H4 (cell line): ENCODE measurements at places on chromosomes 1 and 21.

DNA sequence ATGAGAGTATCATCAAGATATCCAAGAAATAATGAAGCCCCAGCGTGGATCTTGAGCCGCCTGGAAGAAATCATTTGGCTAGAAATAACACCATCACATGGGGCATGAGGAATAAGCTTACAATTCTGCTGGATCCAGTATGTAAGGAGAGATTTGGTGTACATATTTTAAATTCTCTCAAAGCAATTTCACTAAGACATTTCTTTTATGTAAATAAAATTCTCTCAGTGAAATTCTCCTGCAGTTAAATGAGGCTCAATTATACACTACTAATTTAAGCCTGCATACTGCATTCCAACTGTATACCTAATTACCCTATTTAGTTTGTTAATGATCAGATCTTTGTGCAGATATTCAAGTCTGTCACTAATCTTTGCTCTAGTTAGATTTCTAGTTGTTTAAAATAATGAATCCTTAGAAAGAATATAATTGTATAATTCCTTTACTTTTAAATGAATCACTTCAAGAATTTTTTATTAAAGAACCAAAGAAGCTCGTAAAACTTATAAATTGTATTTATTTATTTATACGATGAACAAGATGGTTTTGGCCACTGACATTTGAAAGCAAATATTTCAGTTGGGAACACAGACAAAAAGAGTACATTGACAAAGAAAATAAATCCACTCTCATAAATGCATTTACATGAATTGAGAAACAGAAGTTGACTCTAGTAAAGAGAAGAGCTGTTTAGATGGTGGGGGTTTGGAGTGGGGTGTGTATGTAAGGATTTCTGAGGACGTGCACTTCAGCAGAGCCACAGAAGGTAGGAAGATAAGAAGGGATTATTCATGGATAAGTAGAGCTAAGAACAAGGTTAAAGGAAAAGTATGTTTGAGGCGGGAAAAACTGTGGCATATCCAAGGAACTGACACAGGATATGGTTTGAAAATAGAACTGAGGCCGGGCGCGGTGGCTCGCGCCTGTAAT is 466.8 kb downstream of the DSCAM start:
- no peak for DNase-seq

DNA sequence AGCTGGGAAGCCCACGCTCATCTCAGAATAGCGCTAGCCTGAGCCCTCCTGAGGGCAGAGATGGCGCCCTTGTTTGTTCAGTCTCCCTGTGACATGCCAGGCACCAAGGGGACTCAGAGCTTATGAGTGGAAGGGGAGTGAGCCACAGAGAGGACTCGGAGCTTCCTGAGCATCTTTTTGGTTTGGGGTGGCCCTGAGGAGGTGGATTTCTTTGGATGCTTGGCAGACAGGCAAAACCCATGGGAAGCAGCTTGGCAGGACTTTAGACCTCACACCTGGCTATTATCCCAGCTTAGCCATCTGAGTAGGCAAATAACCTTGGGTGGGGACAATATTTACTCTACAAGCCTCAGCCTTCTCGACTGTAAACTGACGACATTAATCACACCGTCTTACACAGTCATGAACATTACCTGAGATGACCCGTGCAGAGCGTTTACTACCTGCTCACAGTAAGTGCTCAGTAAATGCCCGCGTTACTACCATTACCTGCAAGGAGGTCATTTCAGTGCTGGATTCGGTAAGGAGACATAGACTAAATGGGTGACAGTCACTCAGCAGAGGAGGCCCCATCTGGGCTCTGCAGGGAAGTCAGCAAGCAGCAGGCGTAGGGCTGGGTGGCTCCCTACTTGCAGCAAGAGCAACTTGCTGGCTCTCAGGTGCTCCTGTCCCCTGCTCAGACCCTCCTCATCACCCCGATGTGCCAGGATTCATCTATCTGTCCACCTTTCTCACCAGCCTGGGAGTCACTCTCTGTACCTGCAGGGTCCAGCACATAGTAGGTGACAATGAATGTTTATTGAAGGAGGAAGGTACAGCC is 54.9 kb downstream of the KLHDC7A start:
- no peak for DNase-seq

GRCh38 chr1:21338573-21339355 is 48.5 kb upstream of the ECE1 start:
- DNase-seq: peak; percentile 93

- DNase-seq: no peak
Measured at GRCh38 chr1:5936621-5937372, 55.4 kb downstream of the NPHP4 start.

- DNase-seq: no peak
Measured at GRCh38 chr1:221994939-221995338, 253.1 kb upstream of the DUSP10 start.

GRCh38 chr1:219834314-219834917 is 93.9 kb downstream of the SLC30A10 start:
- DNase-seq: no peak

- peak; percentile 38 for DNase-seq
Measured at GRCh38 chr1:60573726-60574409, 500.3 kb upstream of the C1orf87 start.
